GM23248 (cell line): ENCODE measurements at places on chromosomes 1 and 21. TPM values are rescaled to one million over a fixed set of nuclear protein-coding genes. Genes with fewer than 3 reads are reported as not detected.

DNA sequence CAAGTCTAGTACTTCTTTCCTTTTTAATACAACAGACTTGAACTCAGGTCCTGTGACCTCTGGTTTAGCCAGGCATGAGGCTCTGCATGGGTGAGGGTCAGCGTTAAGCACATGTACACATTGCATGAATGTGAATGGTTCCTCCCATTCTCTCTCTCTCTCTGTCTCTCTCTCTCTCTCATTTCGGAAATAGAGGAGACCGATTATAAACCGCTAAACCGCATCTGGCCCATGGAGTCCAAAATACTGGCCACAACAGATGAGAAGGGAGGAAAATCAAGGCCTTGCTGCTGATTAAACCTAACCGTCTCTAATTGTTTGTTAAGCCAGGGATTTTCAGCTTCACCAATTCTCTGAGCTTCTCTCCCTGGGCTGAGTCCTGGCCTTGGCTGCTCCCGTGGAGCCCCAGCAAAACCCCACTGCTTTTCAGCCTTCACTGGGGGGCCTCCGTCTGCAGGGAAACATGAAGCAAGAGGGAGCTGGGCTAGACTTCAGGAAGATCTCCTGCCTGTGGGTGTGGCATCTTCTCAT lies 6.6 kb downstream of the RSPO1 start:
- DNase-seq: no peak

- DNase-seq: no peak
Measured at GRCh38 chr21:26105819-26106218, 64.8 kb downstream of the APP start.

GRCh38 chr21:25385911-25386474 lies 221.3 kb downstream of the MRPL39 start:
- DNase-seq: peak; percentile 59

GRCh38 chr21:42850866-42851391 lies 28.4 kb downstream of the WDR4 start:
- DNase-seq: peak; percentile 32

DNA sequence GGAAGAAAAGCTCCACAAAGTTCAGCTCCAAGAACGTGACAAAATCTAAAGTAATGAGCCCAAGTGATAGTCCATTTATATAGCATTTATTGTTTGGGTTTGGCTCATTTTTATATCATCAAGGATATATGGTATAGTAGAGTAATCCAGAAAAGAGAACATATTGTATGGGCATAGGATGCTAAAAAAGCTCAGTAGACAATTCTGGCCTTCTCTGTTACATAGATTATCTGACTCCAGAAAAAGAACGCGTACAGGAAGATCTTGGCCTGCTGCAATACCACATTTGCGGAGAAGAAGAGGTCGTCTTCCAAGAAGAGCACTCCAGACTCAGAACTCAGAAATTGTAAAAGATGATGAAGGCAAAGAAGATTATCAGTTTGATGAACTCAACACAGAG lies 43.8 kb downstream of the TMED5 start:
- no peak for DNase-seq

- DNase-seq: peak; percentile 12
Measured at GRCh38 chr1:98201666-98202081, 280.8 kb upstream of the DPYD start.

Gene ZNF644
- total RNA-seq: 35.9 and 36.9 TPM in 2 replicates

Gene MAD2L2
- 54.5 and 61.2 TPM in 2 replicates for total RNA-seq

Gene CYP4X1
- total RNA-seq: not detected in 2 replicates

Gene PTAFR
- total RNA-seq: not detected in 2 replicates

Gene HUNK
- 1.3 and 2.5 TPM in 2 replicates for total RNA-seq

Gene FNDC7
- total RNA-seq: not detected in 2 replicates
